Aortic smooth muscle cell (primary cell): ENCODE measurements at places on chromosomes 4 and X. TPM values are rescaled to one million over a fixed set of nuclear protein-coding genes. Genes with fewer than 3 reads are reported as not detected.

The ASMT gene
- not detected in 2 replicates for total RNA-seq

The TEC gene
- total RNA-seq, result 0.37 and 0.92 TPM in 2 replicates

The LRBA gene
- 46.1 and 53.4 TPM in 2 replicates for total RNA-seq

The ART3 gene
- total RNA-seq, result not detected in 2 replicates

The PNMA6A gene
- 0.53 and 0.62 TPM in 2 replicates for total RNA-seq

The ATOH1 gene
- total RNA-seq, result not detected in 2 replicates

The AVPR2 gene
- total RNA-seq, result not detected in 2 replicates

The SORBS2 gene
- 3.4 and 6.1 TPM in 2 replicates for total RNA-seq

The PGAM4 gene
- total RNA-seq, result not detected in 2 replicates

The RBM47 gene
- total RNA-seq, result 0.25 and 0.40 TPM in 2 replicates

The DDIT4L gene
- 0.92 and 5.2 TPM in 2 replicates for total RNA-seq

The FDCSP gene
- total RNA-seq, result not detected in 2 replicates

The USP17L15 gene
- total RNA-seq, result not detected in 2 replicates

The SLC4A4 gene
- 0.40 and 0.44 TPM in 2 replicates for total RNA-seq

The TAF1 gene
- 47.4 and 52.0 TPM in 2 replicates for total RNA-seq

The ARR3 gene
- not detected in 2 replicates for total RNA-seq

The RIBC1 gene
- 0.79 and 0.93 TPM in 2 replicates for total RNA-seq

The DCX gene
- total RNA-seq, result under 0.01 TPM in 1 of 2 replicates, not detected in the other

The ERAS gene
- not detected in 2 replicates for total RNA-seq

The SPANXN4 gene
- total RNA-seq, result not detected in 2 replicates

The BTK gene
- not detected in 2 replicates for total RNA-seq

The CFAP47 gene
- 0.19 TPM in 1 of 2 replicates, not detected in the other for total RNA-seq

The SLC9B1 gene
- total RNA-seq, result 2.9 and 4.9 TPM in 2 replicates

The DRD5 gene
- total RNA-seq, result not detected in 2 replicates

The DCHS2 gene
- total RNA-seq, result under 0.01 and 0.87 TPM in 2 replicates

The GPR143 gene
- total RNA-seq, result 0.13 TPM in 1 of 2 replicates, not detected in the other

The CENPVL1 gene
- not detected in 2 replicates for total RNA-seq
